ENCODE measurements at places on chromosomes 1 and 21. TPM values are rescaled to one million over a fixed set of nuclear protein-coding genes. Genes with fewer than 3 reads are reported as not detected.
A peak's percentile ranks its signal among the peaks of the same experiment; 100 is the strongest.

The TPRG1L gene
- total RNA-seq: 10.6 TPM

- no peak overlapping the region for H3K27ac ChIP-seq
- no peaks in the 10 kb centered on the region for H3K27me3 ChIP-seq
- H3K4me3 ChIP-seq: no peak overlapping the region
- no peak for DNase-seq
These were observed 41.6 kb downstream of the ARHGEF16 start for GRCh38 chr1:3495776-3496745.

DNA sequence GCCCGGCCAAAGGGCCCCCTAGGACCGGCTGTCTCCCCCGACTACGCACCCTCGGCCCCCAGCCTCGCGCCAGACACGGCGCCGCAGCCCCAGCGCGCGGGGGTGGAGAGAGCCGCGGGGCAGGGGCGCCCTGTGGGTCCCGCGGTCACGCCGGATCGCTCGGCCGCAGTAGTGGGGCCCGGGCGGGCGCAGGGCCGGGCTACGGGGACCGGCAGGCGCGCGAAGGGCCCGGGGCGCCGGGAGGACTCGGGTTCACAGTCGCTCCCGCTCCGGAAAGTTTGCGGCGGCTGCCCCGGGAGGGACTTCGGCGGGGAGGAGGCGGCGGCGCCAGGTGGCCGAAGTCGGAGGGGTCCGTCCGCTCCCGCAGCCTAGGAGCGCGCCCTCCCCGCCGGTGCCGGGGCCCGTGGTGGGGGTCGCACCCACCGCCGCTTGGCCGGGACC, 7.1 kb upstream of the ZNF669 start:
- no peaks in the 10 kb centered on the region for H3K36me3 ChIP-seq
- peaks cover 5% of the 10 kb centered on the region for H3K4me1 ChIP-seq
- DNase-seq: peak; percentile 65
- peak overlapping the region; percentile 61 for H3K4me3 ChIP-seq
- H3K27ac ChIP-seq: no peak overlapping the region
- peaks cover 44% of the 10 kb centered on the region for H3K27me3 ChIP-seq

DNA sequence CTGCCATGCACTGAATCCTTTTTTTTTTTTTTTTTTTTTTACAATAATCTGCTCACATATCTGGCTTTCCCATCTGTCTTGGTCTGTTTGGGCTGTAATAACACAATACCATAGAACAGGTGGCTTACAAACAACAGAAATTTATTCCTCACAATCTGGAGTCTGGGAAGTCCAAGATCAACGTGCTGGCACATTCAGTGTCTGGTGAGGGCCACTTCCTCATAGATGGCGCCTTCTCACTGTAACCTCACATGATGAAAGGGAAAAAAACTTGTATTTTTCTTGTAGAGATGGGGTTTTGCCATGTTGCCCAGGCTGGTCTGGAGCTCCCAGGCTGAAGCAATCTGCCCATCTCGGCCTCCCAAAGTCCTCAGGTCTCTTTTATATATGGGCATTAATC, 13.0 kb upstream of the PARP1 start:
- H3K4me1 ChIP-seq: peaks cover 6% of the 10 kb centered on the region
- no peaks in the 10 kb centered on the region for H3K27me3 ChIP-seq
- H3K27ac ChIP-seq: no peak overlapping the region
- no peaks in the 10 kb centered on the region for H3K36me3 ChIP-seq
- H3K4me3 ChIP-seq: no peak overlapping the region

- no peak overlapping the region for H3K27ac ChIP-seq
- H3K36me3 ChIP-seq: no peaks in the 10 kb centered on the region
- no peaks in the 10 kb centered on the region for H3K4me1 ChIP-seq
- H3K4me3 ChIP-seq: no peak overlapping the region
These were observed 80.5 kb downstream of the HSF2BP start for GRCh38 chr21:43578677-43579303.

Measured in neural progenitor cell (in vitro differentiated cells).